GM12891 (cell line): ENCODE measurements at places on chromosomes 4 and X.
A peak's percentile ranks its signal among the peaks of the same experiment; 100 is the strongest.

DNA sequence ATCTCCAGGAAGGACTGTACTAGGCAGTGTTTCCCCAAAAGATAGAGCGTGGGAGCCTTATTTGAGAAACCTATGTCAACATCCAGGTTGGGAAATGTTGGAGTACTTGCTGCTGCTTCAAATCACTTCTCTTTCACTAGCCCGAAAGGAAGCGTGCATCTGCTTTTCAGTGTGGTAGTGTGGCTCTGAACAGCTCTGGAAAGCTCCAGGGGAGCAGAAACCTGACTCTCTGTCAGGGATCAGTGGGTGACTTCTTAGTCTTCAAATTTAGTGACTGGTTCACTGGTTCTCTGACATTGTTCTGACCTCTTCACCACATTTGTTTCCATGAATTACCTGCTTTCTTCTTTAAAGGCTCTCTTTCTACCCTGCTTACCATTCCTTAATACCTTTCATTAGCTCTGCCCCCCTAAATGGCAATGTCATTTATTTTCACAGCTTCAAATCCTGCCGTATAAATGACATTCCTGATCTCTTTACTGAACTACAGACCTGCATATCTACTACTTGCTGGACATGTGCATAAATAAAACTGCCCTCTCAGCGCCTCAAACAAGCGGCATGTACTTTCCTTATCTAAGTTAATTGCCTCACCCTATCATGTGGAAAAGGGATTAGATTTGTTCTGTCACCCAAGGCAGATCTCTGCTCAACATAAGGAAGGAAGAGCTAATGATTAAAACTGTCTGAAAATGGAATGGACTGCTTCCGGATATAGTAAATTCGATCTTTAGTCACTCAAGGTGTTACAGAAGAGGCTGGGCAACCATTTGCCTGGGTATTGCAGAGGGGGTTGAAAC lies 37.0 kb downstream of the DLG3 start:
- DNase-seq, result no peak

DNA sequence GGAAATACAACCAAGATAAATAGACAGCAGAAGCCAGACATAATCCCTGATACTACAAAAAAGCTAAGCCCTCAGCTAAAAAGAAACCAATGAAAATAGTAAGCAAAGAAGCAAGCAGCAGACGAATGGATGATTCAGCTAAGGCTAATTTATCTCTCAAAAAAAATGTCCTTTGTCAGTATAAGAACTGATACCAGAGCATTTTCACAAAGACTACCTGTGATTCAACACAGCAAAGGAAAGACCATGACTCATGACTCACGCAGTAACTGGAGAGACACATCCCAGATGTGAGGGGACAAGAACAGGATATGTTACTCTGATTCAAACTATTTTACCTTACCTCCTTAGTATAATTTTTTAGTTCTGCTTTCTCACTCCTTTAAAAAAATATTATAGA lies 22.7 kb upstream of the TMPRSS11F start:
- no peak for DNase-seq

- DNase-seq, result no peak
These were observed 1482.6 kb downstream of the FAM133A start for GRCh38 chrX:95156566-95156965.

GRCh38 chr4:176123710-176124407 lies 58.2 kb downstream of the WDR17 start:
- peak; percentile 1 for DNase-seq

DNA sequence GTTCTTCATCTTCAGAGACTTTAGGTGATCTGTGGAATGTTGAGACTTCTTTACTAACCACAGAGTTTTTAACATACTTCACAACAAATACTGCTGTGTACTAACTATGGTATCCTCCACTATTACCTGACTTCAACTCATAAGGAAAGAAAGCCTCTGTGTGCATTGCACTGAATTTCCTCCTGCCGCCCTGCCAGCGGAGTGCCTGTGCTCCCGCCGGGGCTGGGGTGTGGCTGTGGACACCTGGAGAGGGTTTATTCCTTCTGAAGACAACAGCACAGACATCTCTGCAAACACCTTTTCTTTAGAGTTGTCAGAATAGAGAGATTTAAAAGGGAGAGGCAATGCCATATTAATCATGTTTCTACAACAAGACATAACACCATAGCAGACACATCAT lies 63.3 kb downstream of the FAT1 start:
- no peak for DNase-seq

DNA sequence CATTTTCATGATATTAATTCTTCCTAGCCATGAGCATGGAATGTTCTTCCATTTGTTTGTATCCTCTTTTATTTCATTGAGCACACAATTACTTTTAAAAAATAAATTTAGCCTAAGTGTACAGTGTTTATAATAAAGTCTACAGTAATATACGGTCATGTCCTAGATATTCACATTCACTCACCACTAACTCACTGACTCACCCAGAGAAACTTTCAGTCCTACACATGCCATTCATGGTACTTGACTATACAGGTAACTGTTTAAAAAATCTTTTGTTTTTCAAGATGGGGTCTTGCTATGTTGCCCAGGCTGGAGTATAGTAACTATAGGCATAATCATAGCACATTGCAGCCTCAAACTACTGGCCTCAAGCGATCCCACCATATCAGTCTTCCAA lies 348.1 kb downstream of the RAPGEF2 start:
- DNase-seq, result no peak

- DNase-seq, result no peak
These were observed 46.6 kb upstream of the FAM47C start for GRCh38 chrX:36961590-36961989.

DNA sequence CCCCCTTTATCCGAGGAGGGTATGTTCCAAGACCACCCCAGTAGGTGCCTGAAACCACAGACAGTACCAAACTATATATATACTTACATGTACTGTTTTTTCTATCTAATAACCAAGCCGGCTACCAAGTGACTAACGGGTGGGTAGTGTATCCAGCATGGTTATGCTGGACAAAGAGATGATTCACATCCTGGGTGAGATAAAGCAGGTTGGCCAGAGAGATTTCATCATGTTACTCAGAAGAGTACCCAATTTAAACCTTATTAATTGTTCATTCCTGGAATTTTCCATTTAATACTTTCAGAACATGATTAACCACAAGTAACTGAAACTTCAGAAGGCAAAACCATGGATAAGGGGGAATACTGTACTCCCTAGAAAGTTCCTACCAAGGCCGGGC lies 46.5 kb downstream of the RFC1 start:
- no peak for DNase-seq

DNA sequence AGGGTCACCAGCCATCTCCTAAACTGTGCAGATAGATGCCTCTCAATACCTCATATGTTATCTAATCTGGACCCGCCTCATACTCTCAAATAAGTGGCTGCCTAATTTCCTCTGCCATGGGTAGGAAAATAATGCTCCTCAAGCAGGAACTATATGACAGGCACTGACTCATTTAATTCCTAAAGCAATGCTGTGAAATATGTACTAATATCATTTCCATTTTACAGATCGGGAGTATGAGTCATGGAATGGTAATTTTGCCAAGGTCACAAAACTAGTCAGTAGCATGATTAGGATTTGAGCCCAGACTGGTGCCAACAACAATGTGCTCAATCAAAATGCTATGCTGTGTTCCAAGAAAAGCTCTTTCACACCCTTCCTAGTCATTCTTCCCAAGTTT lies 3.0 kb upstream of the NXT2 start:
- DNase-seq, result no peak

DNA sequence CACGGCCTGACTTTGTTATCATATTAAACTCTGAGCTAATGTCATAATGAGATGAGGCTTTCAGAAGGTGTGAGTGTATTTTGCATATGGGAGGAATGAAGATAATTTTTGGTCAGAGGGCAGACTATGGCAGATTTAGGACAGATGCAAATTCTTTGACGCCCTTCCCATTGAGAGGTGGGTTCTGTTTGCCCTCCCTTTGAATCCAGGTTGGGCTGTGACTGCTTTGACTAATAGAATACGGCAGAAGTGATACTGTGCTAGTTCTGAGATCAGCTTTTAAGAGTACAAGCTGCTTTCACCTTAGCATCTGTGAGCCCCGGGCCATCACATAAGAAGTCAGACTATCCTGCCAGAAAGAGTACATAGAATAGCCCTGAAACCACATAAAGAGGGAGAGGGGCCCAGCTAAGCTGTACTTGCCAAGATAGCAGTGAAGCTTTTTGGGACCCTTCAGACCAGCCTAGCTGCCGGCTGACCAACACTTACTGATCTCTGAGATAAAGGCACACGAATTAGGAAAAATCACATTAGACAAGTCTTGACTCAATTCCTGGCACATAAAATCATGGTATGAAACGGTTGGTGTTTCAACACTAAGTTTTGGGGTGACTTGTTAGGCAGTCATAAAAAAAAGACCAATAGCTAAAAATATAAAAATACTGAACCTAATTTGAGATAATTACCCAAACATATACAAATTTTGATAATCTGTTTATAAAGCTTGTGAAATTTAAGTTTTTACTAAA lies 166.7 kb upstream of the SH3RF1 start:
- no peak for DNase-seq

GRCh38 chr4:22514481-22514880 lies 1.4 kb downstream of the ADGRA3 start:
- no peak for DNase-seq

DNA sequence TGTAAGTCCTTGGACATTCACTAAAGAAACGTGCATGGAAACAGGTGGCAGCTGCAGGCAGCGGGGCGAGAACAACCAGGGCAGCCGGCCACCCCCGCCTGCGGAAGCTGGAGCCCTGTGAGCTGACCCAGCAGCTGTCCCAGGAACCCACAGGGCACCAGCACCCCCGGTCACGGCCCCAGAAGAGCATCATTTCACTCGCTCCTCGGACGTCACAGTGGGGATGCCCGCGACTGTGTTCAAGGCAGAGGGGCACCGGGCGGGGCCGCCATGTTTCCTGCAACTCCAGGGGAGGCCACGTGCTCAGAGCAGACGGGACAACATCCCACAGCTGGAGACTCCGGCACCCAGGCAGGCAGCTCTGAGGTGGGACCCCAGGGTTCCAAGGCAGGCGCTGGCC lies 45.0 kb upstream of the CPLX1 start:
- no peak for DNase-seq

DNA sequence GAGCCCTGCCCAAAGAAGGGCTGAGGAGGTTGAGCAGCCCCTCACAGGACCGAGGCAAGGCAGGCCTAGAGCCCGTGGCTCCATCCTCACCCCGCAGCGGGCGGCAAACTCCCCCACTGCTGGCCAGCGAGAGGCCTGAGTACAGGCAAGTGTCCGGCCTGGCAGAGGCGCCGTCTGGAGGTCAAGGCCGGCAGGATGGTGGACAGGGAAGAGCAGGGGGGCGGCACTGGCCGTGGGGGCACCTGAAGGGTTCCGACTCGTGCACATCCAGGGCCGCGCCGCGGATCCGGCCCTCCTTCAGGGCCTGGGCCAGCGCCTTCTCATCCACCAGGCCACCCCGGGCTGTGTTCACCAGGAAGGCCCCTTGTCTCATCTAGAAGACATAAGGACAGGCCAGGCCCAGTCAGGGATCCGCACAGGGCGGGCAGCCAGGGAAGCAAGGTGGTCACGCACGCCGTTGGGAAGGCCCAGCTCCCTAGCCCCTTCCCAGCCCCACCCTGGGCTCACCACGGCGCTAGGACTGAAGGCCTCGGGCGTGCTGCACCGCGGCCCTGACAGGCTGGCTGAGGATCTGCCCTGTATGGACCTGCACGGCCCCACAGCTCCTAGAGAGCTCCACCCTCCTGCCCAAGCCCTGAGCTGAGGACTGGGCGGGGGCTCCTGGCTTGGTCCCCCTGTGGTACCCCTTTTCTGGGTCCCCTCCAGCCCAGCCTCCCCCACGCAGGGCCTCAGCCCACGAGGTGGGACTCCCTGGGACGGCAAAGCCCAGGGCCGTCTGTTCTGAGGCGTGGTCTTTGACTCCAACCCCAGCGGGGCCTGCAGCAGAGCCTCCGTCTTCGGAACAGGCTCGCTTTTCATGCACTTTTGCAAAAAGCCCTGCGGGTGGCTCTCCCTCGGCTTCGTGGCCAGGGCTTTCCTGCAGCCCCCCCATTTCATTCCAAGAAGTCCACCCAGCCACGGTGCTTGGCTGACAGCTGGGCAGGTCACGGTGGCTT lies 34.5 kb downstream of the CTBP1 start:
- DNase-seq, result no peak

- DNase-seq, result no peak
These were observed 84.5 kb upstream of the UXT start for GRCh38 chrX:47743504-47743903.

GRCh38 chr4:41568363-41568762 lies 30.4 kb downstream of the LIMCH1 start:
- no peak for DNase-seq

- DNase-seq, result no peak
These were observed 197.2 kb downstream of the GRXCR1 start for GRCh38 chr4:43089730-43090129.

DNA sequence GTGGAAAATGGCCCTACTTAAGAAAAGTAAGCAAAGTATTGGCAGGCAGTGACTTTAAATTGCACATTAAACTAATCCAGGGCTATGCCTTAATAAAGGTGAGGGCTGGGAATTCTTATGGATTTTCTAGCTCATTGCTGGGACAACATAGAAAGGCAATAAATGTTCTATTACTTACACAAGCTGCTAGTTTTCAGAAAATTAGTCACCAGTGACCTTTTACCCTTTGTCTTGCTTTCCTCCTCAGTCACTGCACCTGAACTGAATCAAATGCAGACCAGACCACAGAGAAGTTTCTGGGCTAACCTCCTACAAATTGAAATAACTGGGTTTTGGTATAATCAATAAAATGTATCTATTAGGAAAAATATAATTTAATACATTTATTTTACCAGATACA lies 694.4 kb upstream of the FAM241A start:
- DNase-seq, result no peak

- DNase-seq, result no peak
These were observed 57.2 kb downstream of the TRIM2 start for GRCh38 chr4:153261461-153261860.

- no peak for DNase-seq
These were observed 111.2 kb downstream of the TBL1X start for GRCh38 chrX:9576059-9576458.

DNA sequence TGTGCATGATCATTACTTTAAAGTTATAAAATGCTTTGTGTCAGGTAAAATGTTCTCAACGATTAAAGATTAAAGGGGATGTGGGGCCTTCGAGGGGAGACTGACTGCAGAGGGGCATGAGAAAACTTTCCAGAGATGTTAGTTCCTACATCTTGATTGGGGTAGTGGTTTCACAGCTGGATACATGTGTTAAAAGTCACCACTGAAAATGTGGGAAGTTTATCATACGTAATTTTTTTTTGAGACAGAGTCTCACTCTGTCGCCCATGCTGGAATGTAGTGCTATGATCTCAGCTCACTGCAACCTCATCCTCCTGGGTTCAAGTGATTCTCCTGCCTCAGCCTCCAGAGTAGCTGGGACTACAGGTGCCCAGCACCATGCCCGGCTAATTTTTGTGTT lies 79.5 kb downstream of the RBM47 start:
- DNase-seq, result no peak

- DNase-seq, result no peak
These were observed 260.9 kb downstream of the GLUD2 start for GRCh38 chrX:121308276-121308805.

DNA sequence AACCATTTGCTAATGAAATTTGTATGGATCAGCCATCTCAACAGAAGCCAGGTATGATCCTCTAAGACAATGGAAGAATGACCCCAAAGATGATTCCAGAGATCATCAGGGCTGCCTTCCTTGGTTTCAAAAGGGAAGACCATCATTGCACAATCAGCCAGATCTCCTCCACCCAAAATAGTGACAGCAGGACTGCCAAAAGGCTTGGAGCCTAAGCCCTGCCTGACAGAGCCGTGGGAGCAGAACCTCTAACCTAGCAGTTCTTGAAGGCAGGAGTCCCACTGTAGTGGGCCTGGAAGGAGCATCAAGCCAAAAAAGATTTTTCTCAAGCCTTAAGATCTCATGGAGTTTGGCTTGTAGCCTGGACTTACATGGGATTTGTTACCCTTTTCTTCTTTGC lies 226.0 kb downstream of the RASL11B start:
- no peak for DNase-seq
